CD4-positive, alpha-beta T cell treated with Interleukin-12 subunit alpha and Interleukin-12 subunit beta, for 1 hour (primary cell): ENCODE measurements at places on chromosomes 2 and 18.

GRCh38 chr2:236714080-236714479 lies 144.5 kb downstream of the ACKR3 start:
- no peak for DNase-seq

DNA sequence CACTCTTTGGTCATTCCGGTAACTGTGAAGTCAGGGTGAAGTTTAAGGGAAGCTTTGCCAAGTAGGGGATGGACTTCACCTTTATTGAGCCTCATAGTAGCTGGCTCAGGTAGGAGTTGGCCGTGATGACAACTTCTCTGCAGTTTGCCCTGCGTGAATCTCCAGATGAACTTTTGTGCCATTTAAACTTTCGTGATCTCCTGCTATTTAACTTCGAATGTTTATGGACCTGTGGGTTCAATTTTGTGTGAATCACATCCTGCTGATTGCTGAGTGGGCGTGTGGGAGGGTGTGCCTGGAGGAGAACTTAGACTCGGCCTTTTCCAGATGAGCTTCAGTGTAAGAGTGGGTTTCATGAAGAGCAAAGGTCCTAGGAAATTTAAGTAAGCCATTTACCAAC lies 4.2 kb downstream of the UGT1A1 start:
- no peak for DNase-seq

GRCh38 chr18:73975266-73975665 lies 172.4 kb downstream of the FBXO15 start:
- DNase-seq: no peak

GRCh38 chr2:196591621-196592022 lies 47.9 kb upstream of the CCDC150 start:
- no peak for DNase-seq

- DNase-seq: no peak
These were observed 416.1 kb downstream of the RNF144A start for GRCh38 chr2:7333189-7333765.
